ENCODE measurements at places on chromosomes 1 and 21.

- DNase-seq, result no peak
Measured at GRCh38 chr1:6309564-6309963, 48.7 kb upstream of the GPR153 start.

DNA sequence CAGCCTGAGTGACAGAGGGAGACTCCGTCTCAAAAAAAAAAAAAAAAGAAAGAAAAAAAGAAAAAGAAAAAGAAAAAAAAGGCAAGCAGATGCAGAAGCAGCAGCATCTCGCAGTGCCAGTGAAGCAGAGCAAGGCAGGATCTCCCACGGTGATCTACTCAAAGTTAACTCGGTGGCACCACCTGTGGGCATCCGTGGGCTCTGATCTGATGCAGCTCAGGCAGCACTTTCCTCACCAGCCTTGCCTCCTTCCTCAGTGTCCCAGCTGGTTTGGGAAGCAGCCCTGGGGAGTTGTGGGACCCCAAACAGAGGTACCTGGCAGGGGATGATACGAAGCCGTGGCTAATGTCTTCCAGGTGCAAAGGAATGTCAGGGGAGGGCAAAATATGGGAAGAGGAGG, 104.3 kb upstream of the KRTAP19-8 start:
- no peak for DNase-seq

- no peak for DNase-seq
Measured at GRCh38 chr1:28370239-28371009, 884 bp downstream of the PHACTR4 start.

DNA sequence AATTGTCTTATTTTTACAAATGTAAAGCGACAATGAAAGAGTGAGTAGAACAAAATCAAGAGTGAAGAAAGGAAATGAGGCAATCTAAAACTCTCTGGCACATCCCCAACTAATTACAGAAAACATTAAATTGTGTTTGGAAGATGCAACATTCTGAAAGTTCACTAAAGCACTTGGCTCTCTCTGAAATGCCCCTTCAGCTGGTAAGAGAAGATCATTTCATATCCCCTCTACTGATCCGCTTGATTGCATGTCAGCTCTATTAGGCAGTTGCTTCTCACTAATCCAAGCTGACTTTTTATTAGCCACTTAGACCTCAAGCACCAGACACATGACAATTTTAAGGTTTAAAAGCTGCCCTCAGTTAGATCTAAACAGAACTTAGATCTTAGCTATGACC, 262.8 kb upstream of the PRMT6 start:
- DNase-seq, result no peak

- DNase-seq, result no peak
Measured at GRCh38 chr1:3314491-3315381, 139.7 kb upstream of the ARHGEF16 start.

DNA sequence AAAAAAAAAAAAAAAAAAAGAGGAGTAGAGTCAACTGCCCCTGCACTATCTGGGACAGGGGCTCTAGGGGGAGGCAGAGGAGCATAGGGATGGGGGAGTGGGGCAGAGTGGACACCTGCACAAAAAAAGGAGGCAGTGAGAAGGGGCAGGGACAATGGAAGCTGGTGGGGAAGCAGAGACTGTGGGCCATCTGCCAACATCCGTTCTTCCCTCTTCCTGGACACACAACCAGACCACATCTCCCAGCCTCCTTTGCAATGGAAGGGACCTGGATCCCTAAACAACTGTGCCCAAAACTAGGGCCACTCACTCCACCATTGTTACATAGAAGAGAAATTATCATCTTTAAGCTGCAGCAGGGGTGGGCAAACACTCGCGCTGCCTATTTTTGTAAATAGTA, 38.4 kb downstream of the NEK2 start:
- no peak for DNase-seq

GRCh38 chr1:223834660-223835263, 11.0 kb downstream of the TP53BP2 start:
- DNase-seq, result no peak

- no peak for DNase-seq
Measured at GRCh38 chr1:13616234-13616633, 32.6 kb downstream of the PDPN start.

Data from cerebellar nuclear complex (tissue), 1 donor.